Tibial nerve (tissue), 4 donors: ENCODE measurements at places on chromosomes 7 and 10. TPM values are rescaled to one million over a fixed set of nuclear protein-coding genes. Genes with fewer than 3 reads are reported as not detected.

DDC gene
- total RNA-seq = not detected

CDNF gene
- not detected for total RNA-seq

DNA sequence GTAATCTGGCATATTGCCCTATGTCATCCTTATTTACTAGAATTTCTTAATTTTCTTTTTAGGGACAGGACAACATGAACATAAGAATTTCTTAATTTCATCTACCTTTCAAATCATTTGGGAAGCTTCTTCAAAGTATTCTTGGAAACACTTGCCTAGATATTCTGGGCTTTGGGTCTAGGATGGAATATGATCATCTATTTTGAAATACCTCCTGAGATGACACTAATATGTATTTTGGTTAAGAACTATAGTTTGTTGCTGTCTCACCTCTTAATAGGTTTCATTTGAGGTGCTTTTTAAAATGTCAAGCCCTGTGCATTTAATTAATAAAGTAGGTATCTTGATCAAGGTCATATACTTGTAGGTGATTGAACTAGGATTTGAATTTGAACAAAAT lies 49.1 kb downstream of the SEPTIN7 start:
- no peak for DNase-seq

AKR1D1 gene
- total RNA-seq = not detected

NKX2-3 gene
- not detected for total RNA-seq

GRCh38 chr7:75920431-75921161 lies 5.6 kb downstream of the POR start:
- DNase-seq = no peak

GRCh38 chr10:43228783-43229207 lies 38.1 kb downstream of the RASGEF1A start:
- no peak for DNase-seq

GRCh38 chr7:16046041-16046440 lies 359.6 kb upstream of the MEOX2 start:
- no peak for DNase-seq

RNF32 gene
- 0.42 TPM for total RNA-seq

HPSE2 gene
- not detected for total RNA-seq

GRCh38 chr7:112067200-112067599 lies 139.0 kb downstream of the DOCK4 start:
- DNase-seq = no peak

ANXA8 gene
- 3.5 TPM for total RNA-seq

GRCh38 chr10:79101560-79102497 lies 33.1 kb downstream of the ZMIZ1 start:
- peak; percentile 52 for DNase-seq

DNA sequence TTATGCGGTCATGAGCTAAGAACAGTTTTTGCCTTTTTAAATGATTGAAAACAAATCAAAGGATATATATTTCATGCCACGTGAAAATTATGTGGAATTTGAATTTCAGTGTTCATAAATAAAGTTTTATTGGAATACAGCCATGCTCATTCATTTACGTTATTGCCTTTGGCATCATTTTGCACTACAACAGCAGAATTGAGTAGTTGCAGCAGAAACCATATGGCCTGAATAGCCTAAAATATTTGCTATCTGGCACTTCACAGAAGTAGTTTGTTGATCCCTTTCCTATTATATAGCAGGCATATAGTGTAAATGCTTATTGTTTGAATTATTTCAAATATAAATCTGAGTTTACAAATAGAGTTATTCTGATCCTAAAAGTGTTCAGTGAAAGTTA lies 59.7 kb downstream of the AUTS2 start:
- DNase-seq = no peak

PON1 gene
- not detected for total RNA-seq

DNA sequence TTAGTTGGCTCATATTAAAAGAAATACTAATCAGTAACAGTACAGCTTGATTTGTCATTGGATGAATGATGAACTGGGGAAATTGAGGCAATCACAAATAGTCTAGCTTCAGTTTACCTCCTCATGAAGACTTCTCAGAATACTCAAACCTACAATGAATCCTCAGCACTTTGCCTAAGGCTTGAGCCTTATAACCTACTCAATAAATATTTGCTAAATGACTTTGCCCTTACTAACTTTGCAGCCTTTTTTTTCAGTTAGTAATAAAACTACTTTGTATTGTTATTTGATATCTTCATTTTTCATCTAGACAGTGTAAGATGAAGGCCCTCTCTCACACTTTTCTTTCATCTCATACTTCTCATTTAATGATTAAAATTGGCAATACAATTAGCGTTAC lies 1162.5 kb upstream of the C7orf33 start:
- DNase-seq = no peak

DNA sequence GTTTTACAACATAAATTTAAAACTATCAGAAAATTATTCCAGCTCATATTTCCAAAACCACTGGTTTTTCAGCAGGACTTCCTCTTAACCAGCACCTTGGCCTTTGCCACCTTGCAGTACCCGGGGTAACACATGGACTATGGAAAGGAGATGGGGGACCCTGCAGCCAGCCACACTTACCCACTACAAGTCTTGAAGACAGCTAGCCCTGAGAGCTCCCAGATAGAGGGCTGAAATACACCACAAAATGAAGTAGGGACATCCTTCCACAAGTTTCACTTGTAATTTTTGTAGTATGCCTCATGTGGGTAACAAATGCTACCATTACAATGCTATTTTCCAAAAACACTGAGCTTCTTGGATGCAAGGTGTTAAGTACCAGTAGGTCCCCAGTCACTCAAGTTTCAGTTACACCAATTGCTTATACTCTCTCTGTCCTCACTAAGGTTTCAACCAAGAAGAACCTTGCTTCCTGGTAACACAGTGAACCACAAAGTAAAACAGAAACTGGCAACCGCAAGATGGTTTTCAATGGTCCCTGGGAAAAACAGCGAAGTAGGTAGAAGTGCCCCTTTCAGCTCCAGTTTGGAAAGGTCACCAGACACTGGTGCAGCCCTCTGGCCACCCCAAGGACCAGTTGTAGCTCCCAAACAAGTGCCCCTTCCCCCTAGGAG lies 110.9 kb downstream of the SGMS1 start:
- no peak for DNase-seq

PAPOLB gene
- total RNA-seq = 1.5 TPM

PLEKHS1 gene
- not detected for total RNA-seq

GRCh38 chr7:150969475-150969874 lies 8.6 kb downstream of the KCNH2 start:
- no peak for DNase-seq

DNA sequence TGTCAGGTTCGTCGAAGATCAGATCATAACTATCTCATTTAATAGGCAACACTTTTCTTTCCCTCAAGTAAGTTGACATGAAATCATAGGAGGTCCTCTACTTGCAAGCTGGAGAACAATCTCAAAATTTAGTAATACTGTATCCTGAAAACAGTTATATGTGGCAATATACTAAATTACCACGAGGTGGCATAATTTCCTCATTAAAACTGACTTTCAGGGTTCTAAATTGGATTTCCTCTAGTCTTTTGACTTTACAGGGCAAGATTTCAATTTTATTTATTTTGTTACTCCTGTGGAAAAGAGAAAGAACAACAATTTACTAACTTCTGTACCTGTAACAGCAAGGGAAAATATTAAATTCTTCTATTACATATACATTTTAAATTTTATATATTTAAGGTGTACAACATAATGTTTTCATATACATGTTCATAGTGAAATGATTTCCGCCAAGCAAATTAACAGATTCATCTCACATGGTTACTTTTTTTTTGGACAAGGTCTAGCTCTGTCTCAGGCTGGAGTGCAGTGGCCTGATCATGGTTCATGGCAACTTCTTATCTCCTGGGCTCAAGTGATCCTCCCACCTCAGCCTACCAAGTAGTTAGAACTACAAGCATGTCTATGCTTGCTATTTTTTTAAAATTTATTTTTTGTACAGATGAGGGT lies 53.4 kb upstream of the CYP2C18 start:
- DNase-seq = no peak

- DNase-seq = no peak
Measured at GRCh38 chr7:137080516-137081203, 212.2 kb downstream of the CHRM2 start.

GRCh38 chr10:60008816-60009215 lies 102.5 kb upstream of the CCDC6 start:
- no peak for DNase-seq

DNA sequence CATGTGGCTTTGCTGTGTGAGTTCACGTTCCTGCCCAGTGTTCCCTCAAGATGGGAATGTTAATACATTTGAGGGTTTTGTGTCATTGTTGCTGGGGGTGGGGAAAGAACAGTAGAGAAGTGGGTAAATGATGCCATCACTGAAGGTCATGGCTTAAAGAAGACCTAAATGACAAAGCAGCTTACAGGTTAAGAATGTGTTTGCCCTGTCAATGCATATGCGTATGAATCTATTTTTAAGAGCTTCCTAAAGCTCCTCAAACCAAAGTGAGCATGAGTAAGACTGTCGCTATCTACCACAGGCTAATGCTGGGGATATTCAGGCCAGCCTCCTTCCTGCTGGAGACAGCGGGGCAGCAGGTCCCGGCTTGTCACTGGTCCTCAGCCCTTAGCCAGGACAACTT lies 162.9 kb downstream of the CREB5 start:
- DNase-seq = no peak

SEMA4G gene
- total RNA-seq = 3.1 TPM

GRCh38 chr7:112692333-112692732 lies 97.9 kb downstream of the TMEM168 start:
- no peak for DNase-seq

DNA sequence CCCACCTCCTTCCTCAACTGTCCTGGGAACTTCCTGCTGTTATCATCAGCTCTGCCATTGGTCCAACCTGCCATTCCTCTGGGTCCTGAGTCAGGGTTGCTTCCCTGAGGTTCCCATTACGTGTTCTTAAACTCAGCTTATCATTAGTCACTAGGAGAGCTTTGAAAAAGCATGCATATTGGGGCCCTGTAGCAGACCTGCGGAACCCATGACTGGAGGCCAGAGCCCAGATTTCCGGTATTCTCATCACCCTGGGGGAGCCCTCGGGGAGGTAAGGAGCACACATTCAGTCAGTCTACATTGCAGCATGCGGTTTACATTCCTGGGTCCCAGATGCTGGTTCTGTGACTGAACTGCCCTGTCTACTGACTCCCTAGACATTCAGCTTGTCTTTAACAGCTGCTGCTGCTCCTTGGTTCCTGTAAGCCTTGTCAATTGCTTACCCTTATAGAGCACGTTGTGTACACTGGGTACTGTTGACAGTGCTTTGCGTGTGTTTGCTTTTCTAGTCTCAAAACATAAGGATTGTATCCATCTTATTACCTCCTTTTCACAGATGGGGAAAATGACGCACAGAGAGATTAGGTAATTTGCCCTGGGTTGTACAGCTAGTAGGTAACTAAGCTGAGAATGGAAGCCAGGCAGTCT lies 12.8 kb downstream of the CDHR3 start:
- DNase-seq = no peak

DNA sequence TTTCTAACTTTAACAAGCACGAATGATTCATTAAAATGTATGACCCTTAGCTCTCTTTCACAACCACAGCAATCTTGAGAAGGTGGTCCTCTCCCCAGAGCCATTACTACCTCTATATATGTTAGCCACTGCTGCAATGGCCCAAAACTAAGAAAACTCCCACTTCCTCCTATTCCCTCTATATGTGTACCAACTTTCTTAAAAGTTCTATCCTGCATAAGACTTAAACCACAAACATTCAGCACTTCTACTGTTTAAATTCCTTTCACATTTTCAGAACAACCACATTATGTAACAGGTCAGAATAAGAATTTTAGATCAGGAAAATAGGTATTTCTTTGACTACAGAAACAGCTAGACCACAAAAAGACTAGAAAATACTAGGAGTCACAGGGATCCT lies 36.2 kb downstream of the WASL start:
- no peak for DNase-seq

- no peak for DNase-seq
Measured at GRCh38 chr7:37062560-37062859, 338.2 kb upstream of the AOAH start.

DNA sequence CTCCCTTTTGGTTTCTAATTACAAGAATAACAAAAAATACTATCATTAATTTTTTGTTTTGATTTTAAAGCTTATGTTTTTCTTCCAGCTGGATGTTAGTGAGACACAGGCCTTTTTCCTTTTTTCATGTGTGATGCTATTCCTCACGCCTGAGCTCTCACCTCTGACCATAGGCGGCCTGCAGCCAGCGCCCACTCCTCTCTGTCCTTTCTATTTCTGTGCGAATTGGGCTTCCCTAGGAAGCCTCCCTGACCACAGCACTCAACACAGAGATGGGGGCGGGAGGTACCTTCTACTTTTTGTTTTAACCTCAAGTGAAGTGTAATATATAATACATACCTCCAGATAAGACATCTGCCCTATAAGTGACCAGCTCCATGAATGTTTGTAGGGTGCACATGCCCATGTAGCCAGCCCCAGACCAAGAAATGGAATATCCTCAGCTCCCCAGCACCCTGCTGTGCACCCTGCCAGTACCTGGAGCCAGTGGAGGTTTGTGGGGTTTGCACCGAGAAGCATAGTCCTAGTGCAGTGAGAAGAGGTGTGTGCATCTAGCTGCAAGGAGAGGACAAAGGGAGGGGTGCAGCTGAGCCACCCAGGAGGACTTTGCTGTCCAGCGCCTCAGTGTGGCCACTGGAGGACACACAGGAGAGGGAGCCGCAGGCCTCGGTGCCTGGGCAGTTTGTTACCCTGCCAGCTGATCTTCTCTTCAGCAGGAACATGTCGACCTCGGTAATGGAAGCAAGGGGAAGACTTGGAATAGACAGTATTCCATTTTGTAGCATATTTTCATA lies 38.5 kb downstream of the BNIP3 start:
- DNase-seq = no peak

RAB19 gene
- total RNA-seq = not detected

GRCh38 chr10:4672201-4672600 lies 153.8 kb upstream of the AKR1E2 start:
- no peak for DNase-seq

DNA sequence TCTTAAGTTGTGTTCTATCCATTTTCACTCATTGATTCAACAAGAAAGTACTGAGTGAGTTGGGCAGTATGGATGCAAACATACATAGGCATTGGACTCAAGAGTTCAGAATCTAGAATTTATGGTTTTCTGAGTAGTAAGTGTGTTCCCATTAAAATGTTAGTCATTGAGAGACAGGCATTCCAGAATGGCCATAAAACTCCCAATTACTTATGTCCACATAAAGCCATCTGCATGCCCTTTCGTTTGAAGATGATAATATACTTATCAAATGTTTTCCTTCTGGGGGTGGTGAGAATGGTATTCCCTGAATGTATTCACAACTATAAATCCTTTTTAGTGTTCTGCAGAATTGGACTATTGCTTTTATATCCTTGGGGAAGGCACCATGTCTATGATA lies 131.6 kb downstream of the CD36 start:
- DNase-seq = no peak

- DNase-seq = no peak
Measured at GRCh38 chr10:89669985-89670384, 24.9 kb upstream of the PANK1 start.
